ENCODE measurements at places on chromosomes 7 and 10.

GRCh38 chr7:18390535-18390907, 105.0 kb upstream of the HDAC9 start:
- DNase-seq: no peak

- DNase-seq: no peak
Measured at GRCh38 chr7:94005753-94006152, 1.6 kb upstream of the BET1 start.

GRCh38 chr7:152847386-152847908, 87.9 kb downstream of the ACTR3B start:
- no peak for DNase-seq

DNA sequence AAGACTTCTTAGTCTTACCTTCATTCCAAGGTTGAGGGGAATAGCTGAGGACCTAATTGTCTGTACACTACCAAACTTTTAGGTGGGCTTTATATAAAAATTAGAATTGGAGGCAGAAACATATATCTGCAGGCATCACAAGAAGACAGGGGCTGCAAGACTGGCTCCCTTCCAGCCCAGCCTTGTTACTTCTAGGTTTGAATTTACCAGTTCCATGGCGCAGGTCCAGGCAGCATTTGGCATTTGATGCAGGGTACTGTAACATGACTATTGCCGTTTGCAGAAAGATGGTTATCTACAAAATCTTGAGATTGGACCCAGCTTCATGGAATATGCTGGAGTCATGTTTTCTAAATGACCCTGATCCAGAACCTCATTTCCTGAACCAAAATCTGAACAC, 105.4 kb upstream of the RHOBTB1 start:
- DNase-seq: no peak

DNA sequence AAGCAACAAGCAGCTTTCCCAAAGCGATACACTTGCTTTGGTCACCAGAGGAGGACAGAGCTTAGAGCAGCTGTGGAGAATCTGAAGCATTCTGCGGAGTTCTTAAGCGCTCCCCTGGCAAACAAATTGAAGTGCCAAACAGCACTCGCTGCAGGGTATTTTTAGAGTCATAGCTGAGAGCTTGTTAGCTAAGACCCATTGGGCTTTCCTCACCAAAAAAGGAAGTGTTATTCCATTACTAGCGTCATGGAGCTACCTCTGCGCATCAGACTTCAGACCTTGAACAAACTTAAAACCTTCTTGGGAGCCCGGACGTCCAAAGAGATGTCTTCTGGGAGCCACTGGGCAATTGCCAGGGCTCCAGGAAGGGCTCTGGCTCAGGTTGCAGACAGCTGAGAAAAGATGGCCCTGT, 23.2 kb upstream of the BMPR1A start:
- no peak for DNase-seq
